ENCODE measurements at places on chromosomes 2 and 18.

GRCh38 chr2:134900151-134900550 is 18.5 kb upstream of the CCNT2 start:
- no peak for DNase-seq

DNA sequence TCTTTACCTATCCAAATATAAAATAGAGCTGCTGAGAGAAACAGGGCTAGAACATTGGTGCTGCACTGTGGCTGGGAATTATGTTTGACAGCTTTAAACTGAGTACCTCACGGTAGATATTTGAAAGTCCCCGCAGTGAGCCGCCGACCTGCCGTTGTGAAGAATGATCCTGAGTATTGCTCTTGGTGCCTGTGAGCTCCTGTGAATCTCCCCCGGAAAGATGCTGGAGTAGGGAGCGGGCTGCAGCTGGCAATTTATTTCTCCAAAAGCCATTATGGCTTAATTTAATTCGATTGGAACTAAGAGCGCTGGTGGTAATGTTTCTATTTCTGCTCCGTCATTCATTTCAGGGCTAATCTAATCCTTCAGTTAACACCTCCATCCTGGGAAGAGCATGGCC is 129.4 kb upstream of the TPO start:
- no peak for DNase-seq

DNA sequence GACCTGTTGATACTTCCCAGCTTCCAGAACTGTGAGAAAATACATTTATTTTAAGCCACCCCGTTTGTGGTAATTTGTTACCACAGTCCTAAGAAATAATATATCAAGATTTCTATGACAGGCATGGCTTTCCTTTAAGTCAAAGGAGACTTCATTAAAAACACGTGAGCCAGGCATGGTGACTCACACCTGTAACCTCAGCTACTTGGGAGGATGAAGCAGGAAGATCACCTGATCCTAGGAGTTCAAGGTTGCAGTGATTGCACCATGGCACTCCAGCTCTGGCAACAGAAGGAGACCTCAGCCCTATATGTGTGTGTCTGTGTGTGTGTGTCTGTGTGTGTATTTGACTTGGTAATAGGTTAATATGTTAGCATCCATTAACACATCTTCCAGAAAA is 69.8 kb upstream of the SCN7A start:
- DNase-seq, result no peak

DNA sequence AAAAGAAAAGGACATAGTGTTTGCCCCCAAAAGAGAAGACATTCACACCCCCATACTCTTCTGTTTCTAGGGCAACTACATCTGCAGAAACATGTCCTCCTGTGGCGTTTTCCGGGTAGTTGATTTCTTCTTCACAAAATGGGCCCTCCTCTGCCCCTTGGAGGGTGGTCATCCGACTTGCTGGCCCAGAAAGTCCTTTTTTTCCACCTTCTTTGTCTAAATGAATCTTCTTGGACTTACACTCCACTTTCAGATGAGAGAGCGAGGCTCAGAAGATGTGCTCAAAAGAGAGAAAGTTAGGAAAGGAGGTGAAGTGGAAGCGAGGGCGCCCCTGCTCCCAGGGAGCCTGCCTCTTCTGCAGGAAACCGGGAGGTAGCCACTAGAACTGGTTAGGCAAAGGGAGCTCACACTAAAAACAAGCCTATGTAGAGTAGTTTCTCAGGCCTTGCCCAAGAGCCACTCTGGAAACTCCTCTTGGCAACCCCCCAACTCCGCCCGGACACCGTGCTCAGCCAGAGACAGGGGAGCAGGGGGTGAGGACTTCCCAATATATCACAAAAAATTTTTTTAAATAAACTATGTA is 10.2 kb upstream of the SIX3 start:
- no peak for DNase-seq

DNA sequence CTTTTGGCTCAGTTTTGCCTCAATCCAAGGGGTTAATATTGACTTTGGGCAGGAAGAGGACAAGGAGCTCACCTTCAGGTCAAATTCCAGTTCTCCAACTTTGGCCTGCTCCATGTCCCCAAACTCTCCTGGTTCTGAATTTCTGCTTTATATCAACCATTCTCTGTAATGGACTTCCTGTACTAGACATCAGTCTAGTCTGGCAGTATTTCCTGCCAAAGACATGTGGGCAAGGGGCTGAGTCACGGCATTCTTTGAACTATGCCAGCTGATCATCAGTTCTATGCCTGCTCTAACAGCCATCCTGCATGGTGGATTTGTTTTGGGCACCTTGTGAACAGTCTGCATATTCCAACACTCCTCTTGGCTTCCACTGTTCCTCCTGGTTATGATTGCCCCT is 199.4 kb downstream of the ZEB2 start:
- no peak for DNase-seq

GRCh38 chr2:70141212-70141901 is 49.5 kb downstream of the C2orf42 start:
- DNase-seq, result peak; percentile 48

GRCh38 chr2:192634557-192634956 is 439.8 kb upstream of the TMEFF2 start:
- DNase-seq, result no peak

GRCh38 chr18:24876266-24876665 is 415.8 kb downstream of the HRH4 start:
- DNase-seq, result no peak

DNA sequence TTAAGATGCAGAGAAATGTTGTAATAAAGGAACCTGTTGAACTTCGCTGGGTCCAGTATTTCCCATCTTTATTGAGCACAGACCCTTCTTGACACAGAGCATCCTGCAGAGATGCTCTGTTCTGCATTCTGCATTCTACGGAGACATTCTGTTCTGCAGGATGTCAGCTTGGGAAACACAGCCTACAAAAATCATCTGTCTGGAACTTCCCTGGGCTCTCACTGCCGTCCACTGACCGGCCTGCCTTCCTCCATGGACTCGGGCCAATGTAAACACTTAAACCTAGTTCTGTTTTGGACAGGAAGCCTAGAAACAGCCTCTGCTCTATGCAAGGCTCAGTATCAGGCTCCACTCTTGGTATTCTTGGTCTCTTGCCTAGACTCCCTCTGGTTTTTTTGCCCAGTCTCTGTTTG is 90.0 kb upstream of the PPP1CB start:
- no peak for DNase-seq

DNA sequence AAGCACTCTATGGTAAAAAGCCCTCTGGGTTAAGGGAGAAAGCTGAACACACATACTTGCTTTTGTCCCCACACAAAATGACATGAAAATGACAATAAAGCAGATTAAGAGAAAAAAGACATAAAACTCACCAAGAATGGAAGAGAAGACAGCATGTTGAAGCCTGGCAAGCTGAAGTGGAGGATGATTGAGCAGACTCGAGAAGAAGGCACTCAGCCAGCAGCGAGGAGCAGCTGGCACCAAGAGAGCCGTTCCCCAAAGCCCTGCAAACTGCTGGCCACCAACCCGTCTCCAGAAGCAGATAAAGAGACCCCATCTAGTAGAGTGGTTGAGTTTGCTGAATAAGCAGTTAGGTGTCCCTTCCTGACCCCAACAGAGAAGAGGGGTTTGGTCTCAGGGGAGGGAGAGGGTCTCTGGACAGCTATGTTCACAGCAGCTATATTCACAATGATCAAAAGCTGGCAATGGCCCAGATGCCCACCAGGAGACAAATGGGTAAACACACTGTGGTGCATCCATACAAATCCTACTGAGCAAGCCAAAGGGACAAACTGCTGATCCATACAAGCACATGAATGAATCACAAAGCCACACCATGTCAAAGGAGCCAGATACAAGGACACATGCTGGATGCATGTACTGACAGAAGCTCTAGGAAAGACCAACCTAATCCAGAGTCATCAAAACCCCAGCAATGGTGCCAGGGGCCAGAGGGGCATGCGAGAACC is 36.9 kb downstream of the FAM168B start:
- DNase-seq, result no peak

DNA sequence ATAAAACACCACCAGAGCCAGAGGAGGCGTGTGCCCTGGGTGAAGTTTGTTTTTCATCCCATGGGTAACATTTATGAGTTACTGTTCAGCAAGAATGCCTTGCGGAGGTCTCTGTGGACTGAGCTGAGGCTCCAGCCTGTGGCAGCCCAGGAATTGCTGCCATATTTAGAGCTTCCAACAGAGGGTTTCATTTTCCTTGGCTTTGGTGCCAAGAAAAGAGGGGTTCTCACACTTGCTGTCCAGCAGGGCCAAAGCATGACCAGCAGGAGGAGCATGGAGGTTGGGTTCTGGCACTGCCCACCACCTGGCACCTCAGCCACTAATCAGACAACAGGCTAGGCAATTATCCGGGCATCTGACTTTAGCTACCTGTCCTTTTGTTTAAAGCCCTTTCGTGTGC is 36.7 kb downstream of the EPAS1 start:
- no peak for DNase-seq

GRCh38 chr2:152348388-152348787 is 13.4 kb downstream of the FMNL2 start:
- no peak for DNase-seq

GRCh38 chr2:71884303-71885042 is 263.2 kb downstream of the CYP26B1 start:
- DNase-seq, result no peak

DNA sequence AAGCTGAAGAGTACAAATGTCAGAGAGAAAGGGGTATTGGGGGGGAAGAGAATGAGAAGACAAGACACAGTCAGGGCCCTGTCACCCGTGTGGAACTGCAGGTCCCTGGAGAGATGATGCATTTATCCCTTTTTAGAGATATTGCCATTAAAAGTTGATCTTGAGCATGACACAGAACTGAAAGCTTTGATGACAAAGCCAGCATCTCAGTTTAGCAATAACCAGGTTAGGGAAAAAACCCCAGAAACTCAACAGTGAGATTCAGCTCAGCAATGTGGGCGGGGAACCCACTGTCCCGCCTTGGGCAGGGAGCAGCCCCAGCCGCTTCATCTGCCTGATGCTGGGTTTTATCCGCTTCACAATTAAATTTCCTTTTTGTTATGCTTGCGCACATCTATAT is 181.1 kb downstream of the NEDD4L start:
- no peak for DNase-seq

- no peak for DNase-seq
These were observed 893.5 kb upstream of the ZEB2 start for GRCh38 chr2:145413261-145414030.

DNA sequence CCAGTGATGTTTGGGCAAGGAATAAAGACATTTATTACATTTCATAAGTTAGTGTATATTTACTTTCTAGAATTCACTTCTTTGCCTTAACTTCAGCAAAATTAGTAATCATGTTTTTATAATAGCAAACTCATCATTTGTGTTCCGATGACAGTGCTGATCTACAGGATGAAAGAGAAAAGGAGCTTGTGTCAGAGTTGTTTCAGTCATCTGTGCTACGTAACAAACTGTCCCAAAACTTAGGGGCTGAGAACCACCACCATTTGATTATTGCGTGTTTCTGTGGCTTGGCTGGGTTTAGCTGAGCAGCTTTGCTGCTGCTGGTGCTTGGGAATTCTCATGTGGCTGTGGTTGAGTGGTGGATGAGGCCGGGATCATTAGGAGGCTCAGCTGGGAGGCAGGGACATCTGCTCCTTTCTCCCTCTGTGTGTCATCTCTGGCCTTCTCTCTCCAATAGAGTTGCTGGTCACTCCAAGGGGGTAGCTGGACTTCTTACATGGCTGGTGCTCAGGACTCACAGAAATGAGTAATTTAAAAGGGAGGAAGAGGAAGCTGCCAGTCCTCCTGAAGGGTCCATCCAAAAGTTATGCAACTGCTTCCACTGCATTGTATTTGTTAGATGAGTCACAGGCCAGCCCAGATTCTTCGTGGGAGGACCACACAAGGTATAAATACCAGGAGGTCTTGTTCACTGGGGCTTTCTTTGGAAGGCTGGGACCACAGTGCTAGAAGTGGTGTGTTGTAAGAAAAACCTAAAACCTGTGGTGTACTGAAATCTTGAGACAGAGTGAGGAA is 43.4 kb upstream of the HAAO start:
- DNase-seq, result no peak

GRCh38 chr2:172038121-172038520 is 38.4 kb downstream of the METAP1D start:
- no peak for DNase-seq

DNA sequence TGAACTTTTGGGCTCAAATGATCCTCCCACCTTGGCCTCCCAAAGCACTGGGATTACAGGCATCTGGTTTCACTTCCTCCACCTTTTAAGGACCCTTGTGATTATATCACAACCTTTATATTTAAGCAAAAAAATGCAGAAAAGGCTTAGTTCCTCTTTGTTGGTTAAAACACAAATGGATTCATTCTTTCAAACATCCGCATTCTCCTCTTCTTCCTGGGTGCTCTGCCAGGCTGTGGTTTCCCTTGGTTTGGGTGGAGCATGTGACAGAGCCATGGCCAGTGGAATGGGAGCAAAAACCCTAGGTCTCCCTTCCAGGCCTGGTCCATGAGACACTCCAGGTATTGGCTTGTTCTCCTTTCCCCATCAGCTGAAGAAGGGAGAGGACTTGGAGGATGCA is 9.9 kb upstream of the SLC66A3 start:
- DNase-seq, result no peak

DNA sequence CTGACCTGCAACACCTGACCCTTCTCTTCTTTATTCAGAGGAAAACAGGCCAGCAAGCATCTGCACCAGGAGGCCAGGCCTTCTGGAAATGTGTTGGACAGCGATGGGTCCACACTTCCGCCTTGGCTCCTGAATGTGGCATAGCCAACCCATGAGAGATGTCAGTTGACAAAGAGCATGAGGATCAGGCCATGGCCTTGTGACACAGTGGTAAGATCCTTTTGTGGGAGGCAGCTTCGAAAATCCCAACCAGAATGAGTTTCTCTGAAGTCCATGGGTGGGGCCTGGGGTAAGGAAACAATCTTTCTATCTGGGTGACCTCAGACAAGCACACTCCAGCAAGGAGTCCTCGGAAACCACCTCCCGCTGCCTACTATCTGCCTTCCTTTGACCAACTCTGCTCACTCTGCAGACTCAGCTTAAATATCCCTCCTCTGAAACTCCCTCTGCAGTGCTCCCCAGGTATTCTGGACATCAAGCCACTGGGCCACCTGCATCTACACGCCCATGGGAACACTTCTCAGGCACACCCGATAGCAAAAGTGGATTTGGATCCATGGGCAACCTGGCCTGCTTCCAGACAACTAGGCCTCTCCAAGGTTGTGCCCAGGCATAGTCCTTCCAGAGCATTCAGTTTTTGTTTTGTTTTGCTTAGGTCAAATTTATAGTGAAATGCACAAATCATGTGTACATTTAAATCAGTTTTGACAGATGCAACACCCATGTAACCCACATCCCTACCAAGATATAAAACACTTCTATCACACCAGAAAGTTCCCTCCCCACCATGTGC is 3.6 kb upstream of the SH2D6 start:
- DNase-seq, result no peak

- no peak for DNase-seq
These were observed 70.6 kb downstream of the GDF7 start for GRCh38 chr2:20737505-20737904.

DNA sequence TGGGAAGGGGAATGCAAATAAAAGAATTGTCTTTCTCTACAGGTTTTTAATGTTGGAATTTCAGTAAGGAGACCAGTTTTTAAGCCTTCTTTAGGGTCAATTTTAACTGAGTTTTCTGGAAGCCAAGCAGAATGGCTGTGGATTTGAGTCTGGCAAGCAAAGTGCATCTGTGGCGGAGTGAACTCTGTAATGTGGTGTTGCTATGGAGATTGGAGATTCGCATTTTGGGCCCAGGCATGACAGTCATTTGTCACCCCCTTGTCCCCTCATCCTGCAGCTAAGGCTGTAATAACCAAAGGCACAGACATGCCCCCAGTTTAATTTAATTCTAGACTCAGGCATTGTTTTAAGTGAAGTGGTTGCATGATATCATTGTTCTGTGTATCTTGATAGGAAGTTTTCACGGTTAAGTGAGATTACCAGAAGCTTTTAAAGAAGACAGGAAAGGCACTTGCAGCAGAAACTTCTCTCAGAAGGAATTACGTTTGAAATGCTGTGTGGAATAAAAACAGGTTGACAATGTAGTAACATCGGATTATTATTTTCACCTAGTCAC is 30.6 kb downstream of the ARMC9 start:
- no peak for DNase-seq

Data from NCI-H1436 (cell line).